ENCODE measurements at places on chromosomes 2 and 18. TPM values are rescaled to one million over a fixed set of nuclear protein-coding genes. Genes with fewer than 3 reads are reported as not detected.

Gene KLHL14
- total RNA-seq, result not detected

Gene FBXO36
- 3.7 TPM for total RNA-seq

Gene HOXD13
- total RNA-seq, result not detected

Gene STARD7
- 75.4 TPM for total RNA-seq

Gene FOXD4L1
- total RNA-seq, result not detected

Gene DHRS9
- not detected for total RNA-seq

Gene SAG
- total RNA-seq, result not detected
